ENCODE measurements at places on chromosomes 3 and 15.

- no peak for DNase-seq
Observed at GRCh38 chr15:34275721-34276120, 50.9 kb downstream of the EMC4 start.

- DNase-seq = no peak
Observed at GRCh38 chr3:140627756-140628155, 50.1 kb upstream of the TRIM42 start.

DNA sequence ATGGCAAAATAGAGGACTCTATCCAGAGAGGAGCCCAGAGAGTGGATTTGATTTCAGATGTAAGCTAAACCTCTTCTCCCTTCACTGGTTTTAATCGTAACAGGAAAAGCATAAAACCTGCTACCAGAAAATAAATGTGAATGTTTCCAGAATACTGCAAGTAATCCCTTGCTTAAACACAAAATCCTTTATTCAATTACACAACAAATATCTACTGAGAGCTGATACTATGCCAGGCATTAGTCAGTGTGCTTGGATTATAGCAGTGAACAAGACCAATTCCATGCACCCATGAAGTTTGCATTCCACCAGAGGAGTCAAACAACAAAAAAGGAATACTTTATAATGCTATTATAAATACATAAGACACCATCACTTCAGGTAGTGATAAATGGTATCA, 15.1 kb downstream of the AVEN start:
- no peak for DNase-seq

DNA sequence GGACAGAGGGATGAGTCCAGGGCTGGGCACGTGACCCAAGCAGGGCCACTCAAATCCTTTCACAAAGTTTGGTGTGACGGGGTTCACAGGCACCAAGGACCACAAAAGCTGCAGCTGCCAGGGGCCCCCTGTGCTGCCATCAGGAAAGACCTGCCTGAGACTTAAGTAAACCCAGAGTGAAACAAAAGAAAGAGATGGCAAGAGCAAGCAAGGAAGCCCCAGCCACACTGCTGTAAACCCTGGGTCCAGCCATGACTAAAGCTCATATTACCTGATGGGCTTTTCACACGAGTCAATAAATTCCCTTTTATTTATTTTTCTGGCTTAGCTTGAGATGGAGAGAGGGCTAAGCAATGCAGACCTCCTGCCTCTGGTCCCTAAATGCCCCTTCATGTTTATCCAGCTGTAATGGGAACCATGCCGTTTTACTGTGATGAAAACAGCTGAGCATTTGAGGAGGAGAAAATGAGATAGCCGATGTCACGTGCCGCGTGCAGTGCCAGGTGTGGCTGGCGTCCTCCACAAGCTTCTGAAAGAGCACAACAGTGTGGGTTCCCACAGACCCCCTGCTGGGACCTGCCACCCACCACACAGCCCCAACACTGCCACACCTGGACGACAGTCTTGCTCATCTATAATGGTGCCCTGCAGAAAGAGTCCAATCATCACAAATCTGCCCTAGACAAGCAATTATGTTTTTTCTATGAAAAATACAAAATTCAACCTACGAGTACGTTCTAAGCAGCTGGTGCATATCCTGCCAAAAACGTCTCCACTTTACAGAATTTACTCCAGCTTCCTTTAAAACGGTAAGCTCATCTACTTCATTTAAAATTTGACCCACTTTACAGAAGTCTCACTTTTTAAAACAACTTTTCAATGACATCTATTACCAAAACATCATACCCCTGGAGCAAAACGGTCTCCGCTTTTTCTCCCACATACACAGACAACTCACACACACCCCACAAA, 34.2 kb downstream of the ADAMTS17 start:
- no peak for DNase-seq

- DNase-seq = no peak
Observed at GRCh38 chr3:24965706-24966385, 462.2 kb upstream of the RARB start.

GRCh38 chr3:171123915-171124314, 97.4 kb upstream of the SLC2A2 start:
- DNase-seq = no peak

DNA sequence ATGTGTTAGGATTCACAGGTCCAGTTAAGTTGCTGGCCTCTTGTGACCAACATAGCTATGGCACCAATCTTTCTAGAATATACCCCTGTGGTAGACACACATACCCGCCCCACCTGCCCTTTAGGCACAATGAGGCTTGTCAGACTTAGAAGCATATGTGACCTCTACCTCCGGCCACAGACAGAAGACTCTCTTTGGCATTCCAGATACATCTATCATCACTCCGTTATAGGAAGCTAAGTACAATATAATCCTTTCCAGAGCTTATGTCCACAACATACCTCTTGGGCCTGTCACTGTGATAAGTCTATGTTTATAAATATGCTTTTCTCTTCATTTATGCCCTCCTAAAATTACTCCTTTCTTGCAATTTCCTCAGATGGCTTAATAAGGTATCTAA, 39.8 kb downstream of the CD47 start:
- no peak for DNase-seq

- DNase-seq = no peak
Observed at GRCh38 chr3:167644611-167645010, 9.1 kb downstream of the WDR49 start.

DNA sequence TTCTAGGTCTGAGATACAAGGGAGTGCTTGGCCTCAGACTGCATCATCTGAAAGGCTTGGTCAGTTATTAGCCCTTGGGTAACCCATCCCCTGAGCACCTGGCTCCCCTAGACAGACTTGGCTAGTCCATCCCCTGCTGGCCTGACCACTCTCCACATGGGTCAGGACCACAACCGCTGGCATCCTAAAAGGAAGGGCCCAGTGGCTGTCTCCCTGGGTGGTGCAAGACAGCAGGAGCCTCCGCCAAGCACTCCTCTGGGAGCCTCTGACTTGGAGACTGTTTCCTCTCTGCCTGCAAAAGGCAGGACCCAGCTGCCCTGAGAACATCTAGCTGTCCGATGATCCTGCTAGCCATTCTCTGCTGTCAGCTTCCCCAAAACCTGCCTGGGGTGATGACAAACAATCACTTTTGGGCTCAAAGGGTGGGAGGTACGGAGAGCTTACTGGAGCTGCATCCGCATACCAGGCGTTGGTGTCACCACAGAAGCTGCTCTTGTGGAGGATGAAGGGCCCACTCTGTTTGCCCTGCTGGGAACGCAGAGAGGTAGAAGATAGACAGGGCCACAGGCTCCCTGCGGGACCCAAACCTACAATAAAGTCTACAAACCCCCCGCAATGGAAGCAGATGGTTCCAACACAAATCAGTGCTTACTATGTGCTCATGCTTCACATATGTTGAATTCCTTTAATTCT, 108.0 kb upstream of the PRR20G start:
- DNase-seq = no peak

DNA sequence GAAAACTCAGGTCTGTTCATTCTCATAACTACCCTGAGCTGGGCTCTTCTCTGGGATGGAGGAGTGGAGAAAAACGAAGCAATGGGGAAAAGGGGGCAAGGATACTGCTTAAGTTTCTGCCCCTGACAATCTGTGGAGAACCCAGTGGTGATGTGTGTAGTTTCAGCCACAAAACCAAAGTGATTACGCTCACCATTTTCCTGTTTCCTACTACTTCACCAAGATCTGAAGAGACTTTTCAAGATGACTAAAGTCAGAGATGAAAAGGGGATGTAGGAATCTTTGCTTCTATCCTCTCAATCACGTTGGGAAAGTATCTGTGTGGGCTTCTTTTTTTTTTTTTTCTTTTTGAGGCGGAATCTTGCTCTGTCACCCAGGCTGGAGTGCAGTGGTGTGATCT, 8.3 kb upstream of the UBE2E1 start:
- DNase-seq = no peak

DNA sequence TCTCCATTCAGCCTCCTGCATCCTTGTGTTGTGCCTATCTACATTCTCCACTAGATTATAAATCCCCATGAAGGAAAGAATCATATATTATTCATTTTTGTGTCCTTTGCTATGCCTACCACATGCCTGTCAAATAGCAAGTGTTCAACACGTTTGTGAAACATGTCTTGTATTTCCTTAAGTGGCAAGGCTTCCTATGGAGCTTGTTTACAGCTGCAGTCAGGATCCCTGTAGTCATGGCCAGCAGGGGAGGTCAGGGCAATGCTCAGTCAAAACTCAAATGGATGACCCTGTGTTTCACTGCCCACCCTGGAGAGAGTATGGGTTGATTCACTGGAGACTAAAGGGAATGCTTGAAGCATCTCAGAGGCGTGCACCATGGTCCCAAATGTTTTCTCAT, 191.7 kb upstream of the ATP11B start:
- no peak for DNase-seq

GRCh38 chr3:117602058-117602644, 892.6 kb downstream of the TUSC7 start:
- DNase-seq = no peak

- DNase-seq = no peak
Observed at GRCh38 chr3:38989917-38990510, 61.7 kb downstream of the SCN11A start.

DNA sequence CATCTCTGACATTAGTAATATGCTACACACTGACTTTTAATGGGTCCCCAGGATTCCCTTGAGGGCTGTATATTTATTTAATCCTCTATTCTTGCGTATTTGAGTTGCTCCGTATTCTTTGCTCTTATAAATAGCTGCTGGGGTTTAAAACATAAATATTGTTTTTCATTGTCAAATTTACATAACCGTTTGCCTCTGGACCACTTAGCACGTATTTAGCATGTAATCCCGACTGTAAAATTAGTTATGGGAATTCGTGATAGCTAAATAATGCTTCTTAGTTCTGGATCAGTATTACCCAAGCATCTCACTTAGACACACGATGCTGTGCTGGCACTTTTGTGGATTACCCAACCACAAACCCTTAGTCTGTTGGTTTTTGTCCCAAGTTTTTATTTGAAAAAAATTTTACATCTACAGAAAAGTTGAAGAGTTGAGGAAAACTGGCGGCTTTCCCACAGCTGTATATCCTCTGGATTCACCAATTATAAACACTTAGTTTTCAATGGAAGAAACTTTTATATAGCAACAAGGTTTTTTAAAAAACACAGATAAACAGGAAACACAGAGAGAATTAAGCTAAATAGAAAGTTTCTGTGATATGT, 296.8 kb upstream of the TPM1 start:
- DNase-seq = no peak

- no peak for DNase-seq
Observed at GRCh38 chr15:58148633-58149445, 10.7 kb downstream of the AQP9 start.

DNA sequence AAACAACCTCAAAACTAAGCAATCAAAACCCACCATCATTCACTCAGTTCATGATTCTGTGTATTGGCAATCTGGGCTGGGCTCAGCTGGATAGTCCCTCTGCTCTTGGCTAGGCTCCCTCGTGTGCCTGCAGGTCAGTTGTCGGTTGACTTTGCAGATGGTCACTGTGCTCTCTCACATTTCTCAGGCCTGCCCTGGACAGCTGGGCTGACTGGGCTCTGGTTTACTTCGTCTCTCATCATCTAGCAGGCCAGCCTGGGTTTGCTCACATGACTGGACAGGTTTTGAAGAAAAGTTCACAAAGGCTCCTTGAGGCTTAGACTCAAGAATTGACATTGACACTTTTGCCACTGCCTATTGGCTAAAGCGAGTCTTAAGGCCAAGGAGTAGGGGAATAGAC, 105.0 kb upstream of the CTNNB1 start:
- no peak for DNase-seq

DNA sequence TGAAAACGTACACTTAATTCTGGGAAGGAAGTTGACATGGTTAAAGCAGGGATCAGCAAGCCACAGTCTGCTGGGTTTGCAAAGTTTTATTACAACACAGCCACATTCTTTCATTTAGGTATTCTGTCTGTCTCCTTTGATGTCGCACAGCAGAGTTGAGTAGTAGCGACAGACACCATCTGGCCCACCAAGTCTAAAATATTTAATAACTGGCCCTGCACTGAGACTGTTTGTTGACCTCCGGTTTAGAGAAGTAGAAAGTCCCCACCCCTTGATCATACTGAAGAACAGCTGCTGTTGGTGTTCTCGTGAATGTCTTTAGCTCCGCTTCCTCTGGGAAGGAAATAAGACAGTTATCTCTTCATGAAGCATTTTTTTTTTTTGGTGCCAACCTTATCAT, 66.2 kb downstream of the MCTP2 start:
- DNase-seq = no peak

- no peak for DNase-seq
Observed at GRCh38 chr3:178634975-178635374, 98.7 kb downstream of the KCNMB2 start.

DNA sequence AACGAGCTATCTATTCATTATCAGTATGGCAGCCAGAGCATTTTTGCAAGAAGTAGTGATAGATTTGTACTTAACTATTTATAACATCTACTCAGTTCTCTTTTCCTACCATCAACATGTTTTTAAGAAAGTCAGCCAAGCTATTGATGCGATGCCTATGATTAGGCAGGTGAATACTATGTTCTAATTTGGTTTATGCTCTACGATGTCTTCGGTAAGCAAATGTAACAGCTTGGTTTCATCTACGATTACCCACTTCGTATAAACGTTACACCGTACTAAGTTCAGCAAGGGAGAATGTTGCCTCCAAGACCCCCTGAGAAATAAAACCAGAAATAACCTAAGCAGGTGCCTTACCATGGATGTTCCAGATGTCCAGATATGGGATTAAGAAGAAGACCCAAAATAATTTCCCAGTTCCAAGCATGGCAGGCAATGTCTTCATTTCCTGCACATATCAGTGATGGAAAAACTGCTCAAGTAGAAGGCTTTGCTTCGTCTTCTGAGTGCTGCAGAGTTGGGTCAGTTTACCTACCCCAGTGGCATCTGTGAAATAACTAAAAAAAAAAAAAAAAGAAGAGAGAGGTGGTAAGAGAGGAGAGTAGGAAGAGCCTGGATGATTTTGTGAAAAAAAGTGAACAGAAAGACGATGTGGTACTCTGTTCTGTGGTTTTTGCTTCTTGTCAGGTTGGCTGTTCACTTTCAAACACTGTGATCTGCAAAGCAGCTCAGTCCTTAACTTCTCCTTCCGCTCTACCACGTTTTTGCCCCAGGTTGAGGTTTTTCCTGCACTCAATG, at the start of gene BTLA:
BTLA (minus strand) TSS at position 559 of the 798 bp plus-strand sequence; CDS start at position 445, 114 bp downstream.
- DNase-seq = no peak

- DNase-seq = no peak
Observed at GRCh38 chr3:129859272-129859671, 34.2 kb downstream of the TMCC1 start.
